ENCODE measurements at places on chromosomes 5 and 9. TPM values are rescaled to one million over a fixed set of nuclear protein-coding genes. Genes with fewer than 3 reads are reported as not detected.

TYRP1 gene
- 50.2 TPM for total RNA-seq

ANKRD18A gene
- 3.0 TPM for total RNA-seq

SPINK9 gene
- not detected for total RNA-seq

FBXL7 gene
- 16.2 TPM for total RNA-seq

EIF4EBP3 gene
- total RNA-seq = 12.0 TPM

CCNI2 gene
- 0.08 TPM for total RNA-seq

PDE8B gene
- total RNA-seq = 0.62 TPM

FCN2 gene
- total RNA-seq = 0.30 TPM

SLC4A9 gene
- total RNA-seq = not detected

ZDHHC11B gene
- 18.8 TPM for total RNA-seq

CYFIP2 gene
- total RNA-seq = 27.6 TPM

ESM1 gene
- not detected for total RNA-seq

EQTN gene
- total RNA-seq = not detected

C9orf50 gene
- not detected for total RNA-seq

LRRC26 gene
- total RNA-seq = not detected

SLC46A2 gene
- not detected for total RNA-seq

DCP2 gene
- total RNA-seq = 19.2 TPM
